Activated CD8-positive, alpha-beta memory T cell treated with anti-CD3 and anti-CD28 coated beads for 4 hours (primary cell): ENCODE measurements at places on chromosomes 4 and X.

DNA sequence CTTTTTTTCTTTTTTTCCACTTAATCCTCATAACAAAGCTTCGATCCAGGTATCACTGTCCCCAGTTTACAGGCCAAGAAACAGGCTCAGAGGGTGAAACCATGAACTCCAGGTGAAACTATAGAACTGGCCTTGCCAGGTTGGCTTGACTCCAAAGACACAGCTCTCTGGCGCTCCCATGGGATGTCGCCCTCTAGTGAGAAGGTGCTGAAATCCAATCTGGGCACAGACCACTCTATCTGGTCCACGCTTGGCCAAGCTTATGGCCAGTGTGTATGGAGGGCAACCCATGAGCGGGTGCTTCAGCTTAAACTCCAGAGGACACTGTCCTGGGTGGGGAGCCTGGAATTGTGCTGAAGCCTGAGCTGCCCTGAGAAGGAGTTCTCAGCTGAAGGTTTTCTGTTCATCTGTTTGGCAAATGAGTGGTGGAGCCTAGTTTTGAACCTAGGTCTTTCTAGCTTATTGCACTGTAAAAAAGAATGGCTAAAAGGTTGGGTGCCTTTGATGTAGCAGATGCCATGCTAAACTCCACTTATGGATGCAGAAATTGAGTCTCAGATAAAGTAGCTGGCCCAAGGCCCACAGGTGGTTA, 70.5 kb downstream of the SEL1L3 start:
- DNase-seq: no peak

DNA sequence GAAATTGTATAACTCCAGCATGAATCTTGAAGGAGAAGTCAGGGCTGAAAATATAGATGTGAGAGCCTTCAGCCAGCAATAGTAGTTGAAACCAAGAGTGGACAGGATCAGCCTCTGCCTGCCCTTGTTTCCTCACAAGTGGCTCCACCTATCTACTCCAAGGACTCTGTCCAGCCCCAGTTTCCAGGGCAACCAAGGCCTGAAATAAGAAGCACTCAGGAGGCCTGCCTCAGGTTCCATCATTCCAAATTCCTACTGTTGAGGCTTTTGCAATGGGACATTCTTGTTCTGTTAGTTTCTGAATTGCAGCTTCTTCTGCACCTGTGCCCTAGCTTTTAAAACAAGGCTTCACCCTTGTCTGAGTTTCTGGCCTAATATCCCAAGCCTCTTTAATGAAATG, 41.6 kb downstream of the TRPC5OS start:
- no peak for DNase-seq

DNA sequence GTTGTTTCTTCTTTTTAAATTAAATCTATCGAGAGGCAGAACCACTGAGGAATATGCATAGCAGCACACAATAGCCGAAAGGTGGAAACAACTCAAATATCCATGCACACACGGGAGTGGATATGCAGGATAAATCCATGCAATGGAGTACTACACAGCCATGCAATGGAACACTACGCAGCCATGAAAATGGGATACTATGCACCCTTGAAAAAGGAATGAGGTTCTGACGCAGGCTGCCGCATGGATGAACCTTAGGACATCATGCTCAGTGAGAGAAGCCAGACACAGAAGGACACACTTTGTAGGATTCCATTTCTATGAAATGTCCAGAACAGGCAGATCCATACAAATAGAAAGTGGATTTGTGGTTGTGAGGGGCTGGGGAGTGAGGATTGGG, 18.4 kb upstream of the P2RY8 start:
- no peak for DNase-seq

GRCh38 chrX:24248042-24248441, 65.8 kb downstream of the SUPT20HL2 start:
- DNase-seq: no peak
